ENCODE measurements at places on chromosomes 3 and 15.

GRCh38 chr3:194800002-194800401, 114.3 kb downstream of the FAM43A start:
- no peak for DNase-seq

DNA sequence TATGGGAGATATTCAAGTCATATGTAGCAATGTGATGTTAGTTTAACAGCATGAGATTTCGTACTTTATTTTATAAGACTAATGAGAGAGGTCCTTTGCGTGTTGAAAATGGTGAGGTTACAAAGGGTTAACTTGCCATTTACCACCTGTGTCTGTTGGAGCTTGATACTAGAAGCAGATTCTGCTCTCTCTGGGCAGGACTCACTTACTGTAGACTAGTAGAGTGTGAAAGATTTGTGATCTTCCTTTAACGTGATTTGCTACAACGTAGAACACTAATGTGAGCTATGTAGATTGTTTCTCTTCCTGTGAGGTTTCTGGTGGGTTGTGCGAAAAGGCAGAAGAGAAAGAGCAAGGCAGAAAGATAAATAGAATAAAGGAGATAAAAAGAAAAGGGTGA, 1.1 kb downstream of the TP63 start:
- DNase-seq: no peak

- no peak for DNase-seq
Measured at GRCh38 chr15:35450492-35450891, 95.5 kb downstream of the DPH6 start.

- DNase-seq: no peak
Measured at GRCh38 chr3:73036694-73037591, 24.5 kb upstream of the EBLN2 start.

DNA sequence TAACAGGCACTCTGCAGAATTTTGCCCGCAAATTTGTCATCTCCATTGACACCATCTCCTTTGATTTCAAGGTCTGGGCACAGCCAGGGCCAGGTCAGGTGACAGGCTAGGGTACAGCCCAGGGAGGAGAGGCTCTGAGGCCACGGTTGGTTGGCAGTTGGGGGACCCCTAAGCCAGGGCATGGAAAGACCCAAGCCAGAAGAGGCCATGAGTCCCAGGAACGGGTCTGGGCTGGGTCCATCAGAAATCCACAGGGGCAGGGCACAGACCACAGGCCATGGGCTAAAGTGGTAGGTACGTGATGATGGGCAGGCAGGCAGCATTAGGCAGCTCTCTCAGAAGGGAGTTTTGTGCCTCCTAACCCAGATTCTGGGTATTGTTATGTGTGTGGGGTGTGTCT, 45.8 kb downstream of the SEMA3G start:
- DNase-seq: no peak

DNA sequence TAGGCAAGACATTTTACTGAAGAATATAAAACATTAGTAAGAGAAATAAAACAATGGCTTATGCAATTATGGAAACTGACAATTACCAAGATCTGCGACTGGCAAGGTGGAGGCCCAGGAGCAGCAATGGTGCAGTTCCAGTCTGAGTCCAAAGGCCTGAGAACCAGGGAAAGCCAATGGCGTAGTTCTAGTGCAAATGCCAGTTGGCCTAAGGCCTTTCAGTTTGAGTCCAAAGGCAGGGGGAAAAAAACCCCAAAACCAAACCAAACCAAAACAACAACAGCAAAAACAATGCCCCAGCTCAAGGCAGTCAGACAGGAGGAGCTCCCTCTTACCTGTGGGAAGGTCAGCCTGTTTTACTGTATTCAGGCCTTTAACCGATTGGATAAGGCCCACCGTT, 72.6 kb downstream of the ST6GAL1 start:
- DNase-seq: no peak

Measured in NCI-H510A (cell line).